ENCODE measurements at places on chromosomes 5 and 9.
A peak's percentile ranks its signal among the peaks of the same experiment; 100 is the strongest.

DNA sequence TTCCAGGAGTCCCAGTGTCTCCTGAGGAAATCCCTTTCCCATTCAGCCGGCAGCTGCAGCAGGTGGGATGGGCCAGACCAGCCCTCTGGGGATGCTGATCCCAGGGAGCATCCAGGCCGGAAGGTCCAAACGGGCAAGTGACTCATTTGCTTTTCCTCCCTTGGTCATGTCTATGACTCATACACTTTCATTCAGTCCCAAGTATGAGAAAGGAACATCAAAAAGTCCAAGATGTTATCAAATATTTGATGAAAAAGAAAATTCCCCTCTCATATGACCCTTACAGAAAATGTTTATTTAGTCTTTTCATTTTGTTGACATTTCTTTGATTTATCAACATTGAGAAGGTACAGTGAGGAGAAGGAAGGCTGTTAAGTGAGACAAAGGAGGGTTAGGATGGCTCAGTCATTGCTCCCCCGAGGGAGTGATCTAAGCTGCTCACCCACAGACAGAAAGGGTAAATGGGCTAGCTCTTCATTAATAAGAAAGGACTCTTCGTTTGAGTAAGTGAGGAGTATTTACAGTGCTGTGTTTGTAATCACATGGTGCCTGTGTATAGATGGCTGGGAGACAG is 117.6 kb upstream of the ANKRD55 start:
- DNase-seq: no peak

- no peak for DNase-seq
Measured at GRCh38 chr5:51377151-51378060, 5.8 kb upstream of the ISL1 start.

- DNase-seq: no peak
Measured at GRCh38 chr5:140147460-140147859, 21.7 kb downstream of the IGIP start.

DNA sequence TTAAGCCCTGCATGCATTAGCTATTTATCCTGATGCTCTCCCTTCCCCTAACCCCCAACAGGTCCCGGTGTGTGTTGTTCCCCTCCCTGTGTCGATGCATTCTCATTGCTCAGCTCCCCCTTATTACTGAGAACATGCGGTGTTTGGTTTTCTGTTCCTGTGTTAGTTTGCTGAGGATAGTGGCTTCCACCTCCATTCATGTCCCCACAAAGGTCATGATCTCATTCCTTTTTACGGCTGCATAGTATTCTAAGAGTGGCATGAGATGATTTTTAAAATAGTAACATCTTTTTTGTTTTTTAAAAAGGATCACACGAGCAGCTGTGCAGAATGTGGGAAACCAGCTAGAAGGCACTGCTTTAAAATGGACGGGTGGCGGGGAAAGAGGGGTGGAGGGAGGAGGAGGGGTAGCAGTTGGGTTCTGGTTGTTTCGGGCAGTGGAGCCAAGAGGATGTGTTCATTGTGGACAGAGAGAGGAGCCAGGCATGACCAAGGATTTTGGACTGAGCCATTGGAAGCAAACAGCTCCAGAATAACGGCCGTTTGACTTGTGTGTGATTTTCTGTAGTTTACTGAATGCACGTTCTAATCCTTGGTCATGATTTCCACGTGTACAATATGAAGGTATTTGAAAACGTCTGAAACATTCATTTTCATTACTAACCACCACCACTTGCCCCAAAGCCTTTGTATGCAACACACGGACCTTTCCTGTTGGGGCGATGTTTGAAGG is 1.7 kb upstream of the TENT4A start:
- no peak for DNase-seq

GRCh38 chr5:175867587-175868347 is 3.6 kb upstream of the CPLX2 start:
- no peak for DNase-seq

DNA sequence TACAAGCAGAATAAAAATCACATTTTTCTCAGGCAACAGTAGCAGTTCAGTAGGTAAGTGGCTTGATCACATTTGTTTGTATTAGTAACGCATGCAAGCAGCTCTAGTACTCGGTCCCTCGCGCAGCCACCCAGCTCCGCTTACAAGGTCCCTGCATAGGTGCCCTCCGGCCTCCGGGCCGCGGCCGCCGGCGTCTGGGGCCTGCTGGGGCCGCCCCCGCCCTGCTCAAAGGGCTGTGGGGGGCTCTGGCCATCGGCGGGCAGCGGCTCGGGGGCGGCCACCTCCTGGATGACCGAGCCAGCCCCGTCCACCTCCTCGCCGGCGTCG is 50.2 kb upstream of the UBAC1 start:
- DNase-seq: no peak

GRCh38 chr9:130672466-130672865 is 8.1 kb downstream of the PRDM12 start:
- no peak for DNase-seq

DNA sequence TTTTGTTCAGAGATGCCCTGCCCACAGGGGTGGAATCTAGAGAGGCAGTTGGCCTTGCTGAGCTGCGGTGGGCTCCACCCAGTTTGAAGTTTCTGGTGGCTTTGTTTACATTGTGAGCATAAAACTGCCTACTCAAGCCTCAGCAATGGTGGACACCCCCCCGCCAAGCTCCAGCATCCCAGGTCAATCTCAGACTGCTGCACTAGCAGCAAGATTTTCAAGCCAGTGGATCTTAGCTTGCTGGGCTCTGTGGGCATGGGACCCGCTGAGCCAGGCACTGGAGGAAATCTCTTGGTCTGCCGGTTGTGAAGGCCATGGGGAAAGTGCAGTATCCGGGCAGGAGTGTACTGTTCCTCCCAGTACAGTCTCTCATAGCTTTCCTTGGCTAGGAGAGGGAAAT is 55.5 kb downstream of the MINAR2 start:
- DNase-seq: no peak

DNA sequence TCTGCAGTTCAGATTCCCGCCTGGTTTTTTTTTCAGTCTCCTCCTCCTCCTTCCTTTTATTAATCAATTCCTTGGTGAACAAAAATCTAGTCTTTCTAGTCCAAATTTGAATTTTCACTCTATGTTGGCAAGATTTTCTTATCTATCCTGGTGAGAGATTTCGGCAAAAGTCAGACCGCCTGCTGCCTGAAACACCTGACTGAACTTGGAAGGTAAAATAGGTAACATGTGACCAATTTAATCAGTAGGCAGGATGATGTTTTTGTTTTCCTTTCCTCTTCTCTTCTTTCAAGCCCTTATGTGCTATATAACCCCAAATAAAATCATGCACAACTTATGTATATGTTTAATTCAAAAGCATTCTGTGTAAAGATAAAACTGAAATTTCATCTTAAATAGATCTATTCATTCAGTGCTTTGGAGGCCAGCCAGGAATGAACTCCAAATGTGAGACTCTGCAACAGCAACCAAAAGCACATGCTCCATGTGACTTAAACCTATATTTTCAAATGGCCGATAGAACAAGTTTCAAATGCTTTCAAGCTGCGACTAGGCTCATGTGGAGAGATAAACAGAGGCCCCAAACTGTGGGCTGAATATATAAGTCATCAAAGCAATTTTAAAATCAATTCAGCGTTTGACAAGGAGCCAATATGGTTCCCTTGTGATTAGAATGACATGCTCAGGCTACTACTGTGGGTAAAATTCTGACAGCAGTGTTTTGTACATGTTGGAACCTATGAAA is 100.4 kb upstream of the SEMA6A start:
- DNase-seq: no peak

- DNase-seq: no peak
Measured at GRCh38 chr5:133928587-133929393, 39.6 kb downstream of the C5orf15 start.

GRCh38 chr5:135194573-135195269 is 160.7 kb upstream of the PITX1 start:
- no peak for DNase-seq

DNA sequence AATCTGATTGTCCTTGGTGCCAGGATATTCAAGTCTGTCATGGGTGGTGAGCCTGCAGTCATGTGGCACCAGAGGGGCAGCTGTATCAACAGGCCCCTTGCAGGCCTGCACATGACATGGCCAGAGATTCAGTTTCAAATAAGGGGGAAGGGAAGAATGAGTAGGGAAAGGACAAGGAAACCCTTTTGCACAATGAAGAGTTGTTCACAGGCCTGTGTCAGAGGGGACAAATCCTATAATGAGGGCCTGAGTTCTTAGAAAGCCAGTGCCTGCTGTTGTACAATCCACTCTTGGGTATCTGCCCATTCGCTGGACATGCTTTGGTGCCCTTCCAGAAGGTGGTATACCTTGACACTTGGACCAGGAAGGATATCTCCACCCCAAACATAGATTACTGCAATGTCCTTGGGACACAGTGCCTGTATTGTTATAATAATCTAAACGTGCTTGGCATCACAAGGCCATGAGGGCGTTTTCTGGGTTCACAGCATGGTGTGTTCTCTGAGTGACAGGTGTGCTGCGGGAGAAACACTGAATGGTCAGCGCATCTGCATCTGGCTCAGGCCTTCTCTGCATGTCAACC is 1.9 kb upstream of the TMEM171 start:
- no peak for DNase-seq

GRCh38 chr9:85541876-85542275 is 199.9 kb downstream of the AGTPBP1 start:
- no peak for DNase-seq

- no peak for DNase-seq
Measured at GRCh38 chr5:54645882-54646355, 128.4 kb downstream of the SNX18 start.

DNA sequence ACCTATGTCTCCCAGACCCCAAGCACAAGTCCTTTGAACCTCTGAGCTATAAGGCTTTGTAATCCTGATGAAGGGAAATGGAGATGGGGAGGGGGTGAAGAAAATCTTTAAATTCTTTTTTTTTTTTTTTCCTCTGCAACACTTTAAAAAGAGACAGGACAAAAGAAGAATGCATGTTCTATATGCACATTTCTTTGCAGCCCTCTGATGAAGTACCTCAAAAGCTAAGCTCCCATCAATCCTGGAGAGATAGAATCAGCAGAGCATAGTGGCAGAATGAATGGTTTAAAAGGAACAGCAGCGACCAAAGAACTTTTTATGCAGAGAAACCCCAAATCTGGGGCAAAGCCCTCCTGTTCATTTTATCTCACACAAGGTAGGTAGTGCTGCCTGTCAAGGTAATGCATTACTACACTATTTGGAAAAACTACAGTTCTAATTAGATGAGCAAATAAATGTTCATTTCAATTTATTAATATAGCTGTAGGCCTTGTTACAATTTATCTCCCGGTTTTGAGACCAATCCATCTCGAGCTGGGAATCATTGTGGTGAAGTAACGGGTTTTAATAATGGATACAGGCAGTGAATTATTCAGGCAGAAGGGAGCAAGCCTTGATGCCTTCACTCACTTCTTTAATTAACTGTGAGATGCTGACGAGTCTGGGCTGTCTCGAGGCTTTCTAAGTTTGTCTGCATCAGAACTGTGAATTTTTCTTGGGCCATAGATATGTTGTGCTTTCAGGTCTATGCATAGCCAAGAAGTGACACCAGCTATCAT is 173.5 kb upstream of the ZNF608 start:
- no peak for DNase-seq

DNA sequence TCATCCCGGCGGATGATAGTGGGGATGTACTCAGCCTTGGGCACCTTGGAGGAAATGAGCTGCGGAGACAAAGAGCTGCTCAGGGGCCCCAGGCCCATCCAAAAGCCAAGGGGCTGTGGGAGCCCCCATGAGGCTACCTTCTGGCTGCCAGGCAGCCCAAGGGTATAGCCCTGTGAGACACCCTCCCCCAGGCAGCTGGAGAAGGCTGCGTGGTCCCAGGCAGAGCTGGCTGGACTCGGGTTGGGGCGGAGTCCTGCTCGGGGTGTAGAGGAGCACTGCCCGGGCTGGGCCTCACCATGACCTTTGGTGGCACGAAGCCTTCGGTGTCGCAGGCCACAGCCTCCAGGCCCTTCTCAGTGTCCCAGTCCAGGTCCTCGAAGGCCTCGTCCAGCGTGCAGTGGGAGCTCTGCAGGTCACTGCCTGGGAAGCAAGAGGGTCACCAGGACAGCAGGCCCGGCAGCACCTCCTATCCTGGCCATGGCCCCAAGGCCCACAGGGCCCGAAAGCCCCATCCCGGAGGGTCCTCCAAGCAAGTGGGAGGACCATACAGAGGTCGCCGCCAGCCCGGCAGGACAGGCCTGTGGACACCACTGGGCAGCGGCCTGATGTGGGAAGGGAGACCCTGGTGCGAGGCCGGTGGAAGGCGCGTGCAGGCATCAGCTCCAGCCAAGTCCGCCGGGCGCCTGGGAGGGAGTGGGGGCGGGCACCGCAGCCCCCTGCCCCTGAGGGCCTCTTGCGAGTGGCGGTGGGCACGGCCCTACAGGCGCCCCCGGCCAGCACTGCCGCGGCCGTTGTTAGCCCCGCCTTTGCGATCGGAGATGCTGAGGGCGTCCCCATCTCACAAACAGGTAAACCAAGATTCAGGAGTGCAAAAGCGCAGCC is 6.1 kb downstream of the NSMF start:
- peak; percentile 4 for DNase-seq

DNA sequence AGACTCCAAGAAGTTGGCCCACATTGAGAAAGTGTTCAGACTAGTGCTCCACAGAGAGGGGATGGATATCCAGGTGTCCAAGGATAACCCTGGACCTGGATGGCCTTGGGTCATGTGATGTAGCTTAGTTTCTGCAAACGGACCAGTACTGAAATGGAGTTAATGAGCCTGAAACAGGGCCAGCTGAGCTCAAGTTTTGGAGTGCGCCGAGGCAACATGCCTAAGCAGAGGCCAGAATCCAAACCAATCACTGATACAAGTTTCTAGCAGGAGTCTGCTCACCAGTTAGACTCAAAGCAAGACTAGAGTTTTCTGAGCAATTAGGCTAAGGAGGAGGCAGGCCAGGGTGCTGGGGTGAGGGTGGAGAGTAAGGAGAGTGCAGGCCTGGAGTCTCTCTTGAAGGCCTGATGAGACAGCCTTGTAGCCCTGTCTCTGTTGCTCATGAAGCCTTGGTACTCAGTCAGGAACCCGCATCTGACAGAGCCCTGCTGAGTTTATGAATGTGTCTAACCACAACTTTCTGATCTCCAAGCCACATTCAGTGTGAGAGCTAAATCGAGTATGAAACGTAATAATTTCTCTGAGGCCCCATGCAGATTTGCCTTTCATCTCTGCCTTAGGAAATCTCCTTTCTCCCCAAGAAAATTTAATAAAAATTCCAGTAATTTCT is 68.9 kb upstream of the EQTN start:
- no peak for DNase-seq

DNA sequence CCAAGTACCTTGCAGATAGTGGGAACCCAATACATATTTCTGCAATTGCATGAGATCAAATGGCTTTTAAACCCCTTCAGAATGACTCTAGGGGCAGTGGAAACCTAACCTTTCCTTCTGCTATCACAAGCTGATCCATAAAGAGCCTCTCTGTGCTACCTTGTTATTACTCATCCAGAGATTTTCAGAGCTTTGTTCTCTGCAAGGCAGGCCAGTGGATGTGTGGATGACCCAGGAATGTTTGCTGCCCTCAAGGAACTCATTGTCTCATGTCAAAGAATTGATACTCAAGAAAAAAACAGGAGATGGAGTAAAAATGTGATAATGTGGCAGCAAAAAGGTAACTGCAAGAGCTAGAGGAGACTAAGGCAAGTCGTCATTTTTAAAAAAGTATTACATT is 164.1 kb downstream of the HMHB1 start:
- DNase-seq: no peak
